ENCODE measurements at places on chromosomes 7 and 10.
A peak's percentile ranks its signal among the peaks of the same experiment; 100 is the strongest.

DNA sequence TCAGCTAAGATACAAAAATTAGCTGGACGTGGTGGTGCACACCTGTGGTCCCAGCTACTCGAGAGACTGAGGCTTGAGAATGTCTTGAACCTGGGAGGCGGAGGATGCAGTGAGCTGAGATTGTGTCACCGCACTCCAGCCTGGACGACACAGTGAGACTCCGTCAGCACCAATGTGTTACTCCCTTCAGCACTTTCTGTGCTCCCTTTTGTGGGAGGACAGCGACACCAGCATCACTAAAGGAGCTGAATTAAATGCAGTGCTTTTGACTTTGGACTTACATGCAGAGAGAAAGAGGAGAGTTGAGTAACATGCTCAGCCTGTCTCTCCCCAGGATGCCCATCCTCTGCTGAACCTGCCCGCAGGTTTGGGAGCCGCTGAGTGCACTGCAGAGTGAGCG is 92.2 kb upstream of the RHEB start:
- no peak for DNase-seq

GRCh38 chr10:44890696-44891563 is 20.2 kb upstream of the TMEM72 start:
- DNase-seq = no peak

GRCh38 chr7:77281780-77282478 is 82.3 kb upstream of the FGL2 start:
- no peak for DNase-seq

DNA sequence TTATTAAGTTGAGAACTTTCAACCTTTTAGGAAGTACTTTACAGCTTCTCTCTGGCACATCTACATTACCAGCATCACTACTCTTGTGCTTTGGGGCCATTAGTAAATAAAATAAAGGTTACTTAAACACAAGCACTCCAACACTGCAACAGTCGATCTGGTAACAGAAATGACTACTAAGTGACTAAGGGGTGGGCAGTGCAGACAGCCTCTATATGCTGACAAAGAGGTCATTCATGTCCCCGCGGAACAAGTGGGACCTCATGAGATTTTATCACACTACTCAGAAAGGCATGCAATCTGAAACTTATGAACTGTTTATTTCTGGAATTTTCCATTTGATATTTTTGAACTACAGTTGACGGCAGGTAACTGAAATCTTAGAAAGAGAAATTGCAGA is 111.3 kb upstream of the DNAJB12 start:
- DNase-seq = no peak

DNA sequence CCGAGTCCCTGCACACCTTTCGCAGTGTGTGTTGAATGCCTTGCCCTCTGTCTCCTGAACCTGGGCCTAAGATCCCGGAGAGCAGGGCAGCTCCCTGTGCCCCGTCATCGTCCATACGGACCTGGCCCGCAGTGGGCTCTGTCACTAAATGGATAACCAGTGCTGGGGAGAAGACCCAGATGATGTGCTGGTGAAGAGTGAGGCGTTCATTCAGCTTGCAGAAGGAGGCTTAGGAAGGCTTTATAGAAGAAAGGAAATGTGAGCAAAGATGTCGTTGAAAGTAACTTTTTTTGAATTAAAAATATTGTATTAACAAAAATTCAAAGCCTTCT is 34.4 kb downstream of the PFKFB3 start:
- no peak for DNase-seq

- DNase-seq = peak; percentile 92
These were observed 1.2 kb downstream of the KLLN start for GRCh38 chr10:87861953-87862678.

- no peak for DNase-seq
These were observed 54.0 kb upstream of the GRB10 start for GRCh38 chr7:50836646-50837045.
